Thyroid gland (tissue), 4 donors: ENCODE measurements at places on chromosomes 6 and 20. TPM values are rescaled to one million over a fixed set of nuclear protein-coding genes. Genes with fewer than 3 reads are reported as not detected.

BPIFB6 gene
- total RNA-seq = not detected

DNA sequence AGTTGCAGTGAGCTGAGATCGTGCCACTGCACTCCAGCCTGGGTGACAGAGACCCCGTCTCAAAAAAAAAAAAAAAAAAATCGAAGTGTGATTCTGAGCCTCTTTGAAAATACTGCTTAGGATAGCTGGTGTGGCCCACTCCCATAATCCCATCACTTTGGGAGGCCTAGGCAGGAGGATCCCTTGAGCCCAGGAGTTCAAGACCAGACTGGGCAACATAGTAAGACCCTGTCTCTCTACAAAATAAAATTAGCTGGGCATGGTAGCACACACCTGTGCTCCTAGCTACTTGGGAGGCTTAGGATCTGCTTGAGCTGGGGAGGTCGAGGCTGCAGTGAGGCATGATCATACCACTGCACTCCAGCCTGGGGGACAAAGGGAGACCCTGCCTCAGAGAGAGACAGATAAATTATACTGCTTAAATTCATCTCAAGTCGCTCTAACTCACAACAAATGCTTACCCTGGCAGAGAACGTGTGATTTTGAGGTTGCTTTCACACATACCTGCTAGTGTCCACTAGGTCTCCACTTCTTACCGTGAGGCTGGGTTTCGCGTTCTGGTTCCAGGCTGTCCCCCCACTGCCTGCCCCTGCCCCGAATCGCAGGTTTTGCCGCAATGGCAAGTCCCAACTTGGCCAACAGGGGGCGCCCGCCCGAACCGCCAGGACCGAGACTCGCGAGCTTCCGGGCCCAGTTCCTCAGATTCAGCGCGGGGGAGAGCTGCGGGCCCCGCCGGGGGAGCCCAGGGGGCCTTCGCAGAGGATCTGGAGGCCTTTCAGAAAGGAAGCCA, 12.3 kb upstream of the TMC2 start:
- peak; percentile 79 for DNase-seq

- DNase-seq = no peak
These were observed 19.6 kb downstream of the NTSR1 start for GRCh38 chr20:62728028-62728780.

GRCh38 chr6:144055121-144055931, 40.0 kb downstream of the SF3B5 start:
- DNase-seq = no peak
